Inflammatory macrophage (primary cell): ENCODE measurements at places on chromosomes 6 and 20.

DNA sequence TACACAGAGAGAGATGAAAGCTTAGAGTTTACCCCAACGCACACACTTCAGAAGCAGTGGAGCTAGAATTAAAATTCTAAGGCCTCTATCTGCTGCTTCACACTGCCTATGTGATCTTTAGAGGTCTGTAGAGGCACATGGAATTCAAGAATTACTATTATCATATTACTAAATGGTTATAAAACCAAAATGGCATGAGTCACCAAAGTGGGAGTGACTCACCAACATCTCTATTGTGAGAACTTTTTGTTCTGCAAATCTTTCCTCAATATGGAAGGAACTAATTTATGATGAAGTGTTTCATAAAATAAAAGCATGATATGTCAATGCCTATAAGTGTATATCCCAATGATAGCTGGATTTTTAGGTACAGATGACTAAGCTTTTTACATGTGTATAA lies 28.5 kb upstream of the TMEM244 start:
- peak; percentile 77 for DNase-seq

DNA sequence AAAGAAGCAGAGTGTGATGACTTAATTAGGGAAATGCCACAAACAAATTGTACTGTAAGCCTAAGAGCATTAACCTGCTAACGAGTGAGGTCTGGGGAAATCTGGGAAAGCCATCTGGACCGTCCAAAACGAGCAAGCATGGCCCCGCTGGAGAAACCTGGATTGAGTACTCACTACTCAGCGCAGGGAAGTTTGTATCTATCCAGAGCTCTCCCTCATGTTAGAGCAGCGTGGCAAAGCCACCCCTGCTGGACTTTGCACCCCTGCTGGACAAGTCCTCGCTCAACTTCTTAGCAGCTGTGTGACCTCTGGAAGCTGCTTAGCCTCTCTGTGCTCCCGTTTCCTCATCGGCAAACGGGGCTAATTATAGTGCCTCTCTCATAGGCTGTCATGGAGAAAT lies 37.3 kb downstream of the PSMG4 start:
- DNase-seq = no peak

DNA sequence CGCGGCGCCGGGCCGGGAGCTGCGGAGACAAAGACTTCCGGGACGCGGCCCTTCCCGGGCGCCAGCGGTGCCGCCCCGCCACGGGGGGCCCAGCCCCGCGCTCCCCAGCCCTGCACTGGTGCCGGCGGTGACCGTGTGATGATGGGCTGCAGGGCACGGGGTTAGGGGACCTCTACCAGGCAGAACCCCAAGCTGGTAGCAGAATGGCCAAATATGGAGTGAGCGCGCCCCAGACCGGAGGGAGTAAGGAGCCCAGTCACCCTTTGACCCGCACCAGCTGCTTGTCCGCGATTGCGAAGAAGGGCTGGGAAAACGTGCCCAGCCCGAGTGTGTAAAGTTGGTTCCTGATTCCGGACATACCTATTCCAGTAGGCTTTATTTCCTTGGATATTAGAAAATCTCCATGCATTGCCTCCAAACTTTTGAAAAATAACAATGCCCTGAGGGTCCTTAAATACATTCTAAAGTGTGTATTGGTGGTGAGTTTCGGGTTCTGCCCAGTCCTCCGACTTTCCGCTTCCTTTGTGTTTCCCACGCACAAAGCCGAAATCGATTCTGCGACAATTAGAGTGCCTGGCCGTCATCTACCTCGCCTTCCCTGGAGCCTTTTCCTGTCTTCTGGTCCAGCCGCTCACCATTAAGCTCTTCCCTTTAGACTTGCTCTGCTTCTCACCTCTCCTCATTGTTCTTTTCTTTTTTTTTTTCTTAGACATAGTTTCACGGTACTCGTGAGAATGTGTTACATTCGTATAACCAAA lies 1.1 kb downstream of the ABRACL start:
- DNase-seq = peak; percentile 67

- DNase-seq = no peak
These were observed at the start of gene PLTP for GRCh38 chr20:45911486-45912343. Gene PLTP, minus strand, starts transcription at chr20:45912155. Its CDS starts 703 bp downstream, at chr20:45911452.

GRCh38 chr20:50292591-50293283 lies 102.1 kb downstream of the CEBPB start:
- DNase-seq = peak; percentile 98

- DNase-seq = no peak
These were observed 84.7 kb upstream of the ADGRF1 start for GRCh38 chr6:47126647-47127391.
